NCI-H187 (cell line): ENCODE measurements at places on chromosomes 13 and 19.

GRCh38 chr19:4345342-4346019 is 2.1 kb downstream of the MPND start:
- DNase-seq, result no peak

GRCh38 chr19:52473655-52474350 is 20.4 kb downstream of the ZNF578 start:
- no peak for DNase-seq

DNA sequence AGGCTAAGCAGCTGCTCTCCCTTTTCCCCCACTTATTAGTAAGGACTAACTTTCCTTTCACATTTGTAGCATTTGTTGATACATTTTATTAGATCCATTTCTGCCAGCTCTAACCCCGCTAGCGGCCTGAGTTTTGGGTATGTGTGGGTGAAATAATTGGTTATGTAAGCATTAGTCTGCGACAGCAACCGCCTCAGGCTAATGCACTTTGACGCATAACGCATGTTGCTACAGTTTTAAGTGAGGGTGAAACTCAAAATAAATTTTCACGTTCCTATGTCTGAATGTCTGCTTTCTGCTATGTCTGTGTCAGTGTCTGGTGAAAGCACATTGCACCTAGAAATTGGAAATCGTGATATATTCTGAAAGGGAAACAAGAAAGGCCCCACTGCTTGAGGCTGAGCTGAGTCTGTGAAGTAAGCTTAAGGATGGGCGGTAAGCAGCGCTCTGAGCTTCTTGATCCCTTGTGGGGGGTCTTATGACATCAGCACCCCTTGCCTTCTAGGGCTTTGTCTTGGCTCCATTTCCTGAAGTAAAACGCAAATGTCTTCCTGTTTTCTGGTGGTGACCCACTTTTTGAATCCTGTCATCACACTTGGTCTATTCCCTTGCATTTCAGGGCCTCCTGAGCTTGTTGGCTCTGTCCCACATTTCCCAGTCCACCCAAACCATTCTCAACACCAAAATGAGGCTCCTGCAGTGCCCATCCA is 648.3 kb upstream of the ARGLU1 start:
- no peak for DNase-seq

GRCh38 chr13:48562296-48563066 is 29.6 kb upstream of the RCBTB2 start:
- no peak for DNase-seq

GRCh38 chr13:74203576-74203975 is 69.4 kb upstream of the KLF12 start:
- no peak for DNase-seq

DNA sequence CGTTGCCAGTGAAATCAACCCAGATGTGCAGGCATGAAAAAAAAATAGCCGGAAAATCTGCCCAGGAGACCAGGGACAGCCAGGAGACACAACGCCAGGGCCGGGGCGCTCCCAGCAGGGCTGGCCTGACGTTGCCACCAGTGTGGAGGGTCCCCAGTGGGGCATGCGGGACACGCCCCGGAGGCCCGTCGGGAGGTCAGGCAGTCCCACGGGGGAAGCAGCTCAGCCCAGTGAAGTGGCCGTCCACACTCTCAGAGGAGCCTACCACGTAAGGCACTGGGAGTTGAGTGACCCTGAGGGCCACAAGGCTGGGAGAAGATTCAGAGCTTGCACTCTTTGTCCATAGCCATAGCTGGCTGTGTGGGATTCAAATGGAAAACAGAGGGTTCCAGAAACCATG is 53.2 kb upstream of the GAS6 start:
- no peak for DNase-seq

DNA sequence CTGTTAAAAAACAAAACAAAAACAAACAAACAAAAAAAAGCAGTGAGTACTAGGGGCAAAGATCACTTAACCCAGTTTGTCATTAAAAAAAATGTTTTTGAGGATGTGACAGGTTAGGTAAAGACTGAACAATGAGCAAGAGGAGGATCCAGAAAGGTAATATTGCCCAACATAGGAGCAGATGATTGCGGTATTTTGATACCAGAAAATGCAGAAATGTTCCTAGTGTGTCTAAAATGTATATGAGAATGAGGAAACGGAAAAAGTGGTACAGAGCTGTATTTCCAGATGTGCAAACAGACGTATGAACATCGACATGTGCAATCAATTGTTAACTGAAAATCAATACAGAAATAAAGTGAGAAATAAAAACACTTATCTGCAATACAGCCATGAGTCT is 4.9 kb upstream of the LILRA4 start:
- no peak for DNase-seq

GRCh38 chr13:98797456-98797855 is 45.0 kb upstream of the SLC15A1 start:
- DNase-seq, result peak; percentile 60

DNA sequence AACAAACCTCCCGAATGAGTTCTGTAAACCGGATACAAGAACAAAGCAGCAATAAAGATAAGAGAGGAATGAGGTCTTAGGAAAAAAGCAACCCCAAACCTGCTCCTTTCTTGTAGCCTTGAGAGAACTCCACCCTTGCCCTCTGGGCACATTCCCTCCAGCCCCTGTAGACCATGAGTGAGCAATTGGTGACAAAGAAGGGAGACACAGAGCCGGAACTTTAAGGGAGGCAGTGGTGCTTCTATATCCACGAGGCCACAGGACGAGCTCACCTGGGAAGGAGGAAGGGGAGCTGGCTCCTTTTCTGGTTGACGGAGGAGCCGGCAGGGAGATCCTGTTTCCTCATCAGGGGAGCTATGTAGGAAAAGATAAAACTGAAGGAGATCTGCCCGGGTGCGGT is 13.0 kb downstream of the BRME1 start:
- DNase-seq, result no peak

DNA sequence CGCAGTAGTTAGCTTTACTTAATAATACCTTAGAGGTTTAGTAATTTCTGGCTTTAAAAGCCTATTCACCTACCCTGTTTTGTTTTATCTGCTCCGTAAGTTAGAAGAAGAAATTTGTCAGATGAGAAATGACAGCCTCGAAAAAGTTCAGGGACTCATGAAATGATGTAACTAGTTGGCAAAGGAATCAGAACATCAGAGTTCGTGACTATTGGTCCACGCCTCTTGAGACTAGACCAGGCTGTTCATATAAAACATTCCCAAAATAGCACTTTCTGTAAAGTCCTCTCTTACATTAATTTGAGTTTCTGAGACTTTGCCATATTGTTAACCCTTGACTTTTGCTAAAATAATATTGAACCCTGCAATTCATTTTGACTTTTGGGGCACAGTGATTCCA is 92.0 kb downstream of the HS6ST3 start:
- no peak for DNase-seq

DNA sequence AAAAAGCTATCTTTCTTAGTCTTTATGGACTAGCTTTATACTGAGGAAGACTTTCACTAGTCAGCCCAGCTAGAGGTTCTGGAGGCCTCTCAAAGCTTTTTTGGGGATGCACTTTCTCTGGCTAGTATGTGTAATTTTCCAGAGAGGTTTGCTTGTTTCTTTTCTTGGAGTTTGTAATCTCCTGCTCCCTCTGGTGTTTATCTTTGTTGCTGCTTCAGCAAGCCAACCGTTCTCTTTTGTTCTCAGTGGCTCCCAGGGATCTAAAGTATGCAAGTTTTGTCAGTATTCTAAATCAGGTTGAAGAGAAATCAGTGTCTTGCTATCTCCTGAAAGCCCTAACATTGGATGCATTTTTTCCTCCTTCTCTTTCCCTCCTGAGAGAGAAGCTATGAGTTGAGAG is 121.1 kb upstream of the MYO16 start:
- no peak for DNase-seq

DNA sequence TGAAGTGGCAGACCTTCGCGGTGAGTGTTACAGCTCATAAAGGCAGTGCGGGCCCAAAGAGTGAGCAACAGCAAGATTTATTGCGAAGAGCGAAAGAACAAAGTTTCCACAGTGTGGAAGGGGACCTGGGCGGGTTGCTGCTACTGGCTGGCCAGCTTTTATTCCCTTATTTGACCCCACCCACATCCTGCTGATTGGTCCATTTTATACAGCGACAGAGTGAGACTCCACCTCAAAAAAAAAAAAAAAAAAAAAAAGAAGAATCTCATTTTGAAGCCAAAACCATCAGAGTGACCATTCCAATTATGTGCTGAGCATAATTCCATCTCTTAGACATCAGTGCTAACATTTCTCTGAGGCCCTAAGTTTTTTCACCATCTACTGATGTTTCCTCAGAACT is 1.9 kb upstream of the ZNF552 start:
- no peak for DNase-seq

DNA sequence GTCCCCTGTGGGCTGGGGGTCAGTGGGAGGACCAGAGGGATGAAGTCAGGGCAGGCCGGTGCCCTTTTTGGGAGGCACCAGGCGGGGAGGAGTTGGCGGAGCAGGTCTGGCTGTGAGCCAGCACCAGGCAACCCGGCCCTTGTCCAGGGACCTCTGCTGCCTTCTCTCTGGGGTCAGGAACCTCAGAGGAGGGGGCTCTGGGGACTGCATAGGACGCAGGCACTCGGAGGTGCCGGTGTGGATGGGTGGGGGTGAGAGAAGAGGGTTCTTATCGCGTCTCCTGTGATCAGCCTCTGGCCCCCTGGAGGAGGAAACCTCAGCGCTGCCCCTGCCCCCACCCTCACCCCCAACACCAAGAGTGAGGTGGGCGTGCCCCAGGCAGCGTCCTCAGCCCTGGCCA is 16.5 kb downstream of the DPF1 start:
- DNase-seq, result no peak

- DNase-seq, result no peak
These were observed 78.8 kb upstream of the TDRD3 start for GRCh38 chr13:60318186-60318585.

- no peak for DNase-seq
These were observed 290.4 kb downstream of the TSHZ3 start for GRCh38 chr19:31058676-31059340.

DNA sequence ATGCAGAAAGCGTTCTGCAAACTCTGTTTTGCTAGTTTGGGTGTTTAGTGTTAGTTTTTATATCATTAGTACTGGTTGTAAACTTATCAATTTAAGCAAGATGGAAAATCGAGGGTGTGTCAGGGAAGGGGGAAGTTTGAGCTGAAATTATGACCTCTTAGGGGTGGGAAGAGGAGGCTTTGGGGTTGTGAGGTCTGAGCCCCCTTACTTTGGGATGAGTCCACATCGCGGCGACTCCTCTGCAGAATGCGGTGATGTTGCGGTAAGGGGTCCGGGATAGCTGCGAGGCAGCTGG is 743 bp upstream of the NDUFS7 start:
- no peak for DNase-seq

GRCh38 chr19:58558066-58558622 is at the start of gene UBE2M:
Gene UBE2M (minus strand): TSS chr19:58558611. CDS start chr19:58558381, 230 bp downstream.
- no peak for DNase-seq

DNA sequence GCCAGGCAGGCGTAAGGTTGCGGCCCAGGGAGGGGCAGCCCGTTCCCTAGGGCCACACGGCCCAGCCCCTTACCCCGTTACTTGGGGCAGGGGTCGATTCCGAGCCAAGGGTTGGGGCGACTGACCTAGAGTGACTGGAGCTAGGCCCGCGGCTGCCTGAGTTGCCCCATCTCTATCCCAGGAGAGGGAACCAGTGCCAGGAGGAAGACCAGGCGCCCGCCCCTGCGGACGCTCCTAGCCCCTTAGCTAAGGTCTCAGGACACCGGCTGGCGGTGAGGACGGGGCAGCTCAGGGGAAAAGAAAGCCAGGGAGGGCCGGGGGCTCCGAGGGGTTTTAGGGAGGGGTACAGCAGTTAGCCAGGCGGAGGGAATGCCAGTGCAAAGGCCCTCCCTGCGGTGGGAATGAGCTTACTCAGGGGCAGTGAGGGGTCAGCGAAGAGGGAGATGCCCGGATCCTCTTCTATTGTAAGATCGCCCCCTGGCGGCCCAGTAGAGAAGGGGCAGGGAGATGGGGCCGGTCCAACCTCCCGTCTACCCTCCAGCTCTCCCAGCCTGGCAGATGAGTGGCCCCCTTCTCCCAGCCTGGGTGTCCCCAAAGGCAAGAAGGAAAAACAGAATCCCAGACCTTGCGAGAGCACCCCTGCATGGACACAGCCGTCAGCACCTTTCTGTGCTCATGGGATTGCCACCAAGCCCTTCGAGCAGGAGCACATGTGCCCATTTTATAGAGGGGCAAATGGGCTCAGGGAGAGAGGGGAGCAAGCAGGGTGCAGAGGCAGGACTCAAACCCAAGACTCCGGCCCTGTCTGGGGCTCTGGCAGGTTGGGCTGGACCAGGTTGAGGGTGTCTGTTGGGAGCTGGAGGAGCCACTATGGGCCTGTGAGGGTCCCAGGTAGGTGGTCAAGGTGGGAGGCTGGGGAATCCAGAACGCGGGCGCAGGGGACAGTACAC is 16.3 kb downstream of the CILP2 start:
- DNase-seq, result no peak

DNA sequence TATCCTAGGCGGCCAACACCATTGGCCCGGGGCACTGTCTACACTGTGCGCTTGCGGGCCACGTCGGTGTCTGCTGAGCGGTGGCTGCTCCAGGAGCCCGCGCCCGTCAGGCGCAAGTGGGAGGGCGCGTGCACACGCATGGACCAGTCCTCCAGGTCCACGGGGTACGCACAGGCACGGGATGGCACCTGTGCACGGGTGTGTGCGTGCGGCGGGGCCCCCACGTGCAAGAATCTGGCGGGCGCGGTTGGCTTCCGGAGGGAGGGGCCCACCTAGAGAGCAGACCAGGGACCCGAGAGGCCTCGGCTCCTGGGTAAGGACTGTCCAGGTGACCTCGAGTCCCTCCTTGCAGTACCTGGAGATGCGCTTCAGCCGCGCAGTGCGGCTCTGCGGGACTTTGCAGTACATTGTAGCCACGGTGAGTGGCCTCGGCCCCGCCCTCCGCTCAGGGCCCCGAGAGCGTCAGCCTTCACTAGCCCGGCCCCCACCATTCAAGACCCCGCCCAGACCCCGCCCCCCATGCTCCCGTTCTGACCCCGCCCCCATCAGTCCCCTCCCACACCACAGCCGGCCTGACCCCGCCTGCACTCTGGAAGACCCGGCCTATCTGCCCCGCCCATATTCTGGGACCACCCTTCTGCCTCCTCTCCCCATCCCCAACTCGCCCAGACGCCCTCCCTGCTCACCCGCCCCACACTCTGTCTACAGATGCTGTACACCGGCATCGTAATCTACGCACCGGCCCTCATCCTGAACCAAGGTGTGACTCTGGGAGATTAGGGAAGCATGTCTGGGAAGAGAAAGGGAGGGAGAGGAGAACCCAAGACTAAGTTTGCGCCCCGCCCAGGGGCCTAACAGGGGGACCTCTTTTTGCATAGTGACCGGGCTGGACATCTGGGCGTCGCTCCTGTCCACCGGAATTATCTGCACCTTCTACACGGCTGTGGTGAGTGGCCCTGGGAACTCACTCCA is 2.3 kb downstream of the SLC5A5 start:
- DNase-seq, result no peak

GRCh38 chr13:107835339-107836018 is 379.9 kb downstream of the LIG4 start:
- no peak for DNase-seq

GRCh38 chr19:33797802-33798671 is 1.4 kb downstream of the KCTD15 start:
- no peak for DNase-seq
